NCI-H510A treated with DMSO at 0.1 percent for 48 hours (cell line): ENCODE measurements at places on chromosomes 7 and 10.

- DNase-seq: no peak
Observed at GRCh38 chr7:29975561-29975960, 14.0 kb downstream of the SCRN1 start.

DNA sequence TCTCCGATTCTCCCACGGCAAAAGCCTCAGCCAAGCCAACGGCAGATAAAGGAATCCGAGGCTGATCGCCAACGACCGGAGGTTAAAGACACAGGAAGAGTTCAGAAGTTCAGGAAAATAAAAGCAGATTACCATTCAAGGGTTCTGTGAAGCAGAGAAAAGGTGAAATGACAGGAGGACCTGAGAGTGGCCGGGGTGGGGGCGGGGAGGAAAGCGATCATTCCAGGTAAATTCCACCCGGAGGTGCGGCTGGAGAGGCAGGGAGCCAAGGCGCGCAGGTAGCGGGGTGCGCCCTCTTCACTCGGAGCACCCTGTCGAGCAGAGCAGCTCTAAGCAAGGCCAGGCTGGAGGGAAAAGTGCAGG, 35.3 kb upstream of the SEPHS1 start:
- DNase-seq: no peak

GRCh38 chr10:7563770-7564169, 103.0 kb downstream of the ITIH5 start:
- DNase-seq: no peak

- no peak for DNase-seq
Observed at GRCh38 chr10:124688386-124688785, 55.8 kb downstream of the FAM53B start.

GRCh38 chr7:2572101-2572842, 13.5 kb downstream of the IQCE start:
- DNase-seq: no peak

GRCh38 chr7:150903606-150904005, 51.3 kb downstream of the AOC1 start:
- no peak for DNase-seq

- no peak for DNase-seq
Observed at GRCh38 chr7:66239467-66239856, 34.3 kb downstream of the TPST1 start.

DNA sequence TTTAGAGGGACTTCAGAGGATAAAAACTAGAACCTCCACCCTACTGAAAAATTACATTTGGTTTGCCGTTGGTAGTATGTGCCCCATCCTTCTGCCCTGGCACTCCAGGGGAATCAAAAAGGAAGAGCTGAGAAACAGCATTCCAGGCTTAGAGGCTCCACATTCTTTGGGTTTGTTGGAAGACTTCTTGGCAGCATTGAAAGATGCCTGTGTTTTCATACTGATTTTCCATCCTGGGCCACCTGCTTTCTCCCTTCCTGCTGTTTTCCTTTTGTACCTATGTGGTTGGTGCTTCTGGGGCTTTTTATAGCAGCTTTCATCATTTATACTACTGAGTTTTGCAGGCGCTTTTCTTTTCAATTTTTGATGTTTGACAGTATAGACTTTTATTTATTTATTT, 61.7 kb downstream of the AUTS2 start:
- no peak for DNase-seq

- no peak for DNase-seq
Observed at GRCh38 chr7:128928159-128928813, 9.4 kb upstream of the IRF5 start.

GRCh38 chr7:106914018-106914607, 49.0 kb downstream of the PIK3CG start:
- DNase-seq: no peak

- no peak for DNase-seq
Observed at GRCh38 chr7:6155596-6155995, 116.8 kb downstream of the CYTH3 start.

DNA sequence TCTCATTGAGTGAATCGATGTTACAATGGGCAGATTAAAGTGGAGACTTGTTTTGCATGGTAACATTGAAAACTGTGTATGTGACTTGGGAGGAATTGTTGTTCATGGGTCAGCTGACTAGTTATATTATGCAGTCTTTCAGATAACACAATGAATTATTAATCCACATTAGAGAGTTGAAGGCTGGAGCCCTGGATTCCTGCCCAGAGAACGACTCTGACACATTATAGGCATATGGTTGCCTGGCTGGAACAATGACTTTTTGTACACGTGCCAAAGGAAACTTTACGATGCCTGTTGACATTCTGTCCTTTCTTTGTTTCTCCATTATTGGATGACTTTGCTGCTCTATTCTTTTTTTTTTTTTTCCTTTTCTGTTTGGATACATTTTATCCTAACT, 52.3 kb upstream of the TMEM229A start:
- no peak for DNase-seq

DNA sequence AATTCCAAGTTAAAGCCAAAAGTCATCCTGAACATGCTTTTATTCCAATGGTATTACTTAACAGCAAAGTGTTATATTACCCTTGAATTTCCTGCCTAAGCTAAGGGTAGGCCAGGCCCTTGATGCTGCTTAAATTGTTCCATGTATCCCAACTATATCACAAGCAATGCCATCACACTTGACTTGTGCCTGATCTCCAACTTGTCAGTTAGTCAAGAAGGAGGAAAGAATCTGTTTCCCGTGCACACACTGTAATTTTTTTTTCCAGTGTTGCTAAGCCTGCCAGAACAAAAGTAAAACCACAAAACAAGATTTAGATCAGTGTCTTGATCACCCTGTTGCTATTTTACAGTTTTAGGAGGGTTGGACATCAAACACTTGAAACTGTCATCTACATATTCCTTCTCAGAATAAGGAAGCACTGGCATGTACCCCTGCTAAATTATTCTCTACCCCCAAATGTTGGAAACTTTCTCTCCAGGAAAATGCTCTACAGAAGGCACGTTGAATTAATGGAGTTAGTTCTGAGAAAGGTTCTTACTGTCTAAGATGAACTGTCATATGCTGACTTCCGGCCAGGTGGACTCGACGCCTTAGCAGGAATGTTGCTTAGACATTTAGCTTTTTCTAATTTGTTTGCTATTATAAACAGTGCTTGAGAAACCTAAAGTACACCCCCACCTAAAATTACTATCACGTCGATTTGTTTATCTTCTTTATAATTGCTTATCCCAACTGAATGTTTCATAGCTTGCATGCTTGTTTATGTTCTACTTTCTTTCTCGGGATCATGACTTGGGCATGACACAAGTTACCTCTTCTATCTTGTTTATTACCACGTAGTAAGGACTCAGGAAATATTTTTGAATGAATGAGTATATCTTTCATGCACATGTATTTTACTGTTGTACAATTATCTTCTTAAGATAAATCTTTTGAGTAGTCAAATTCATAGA, 105.5 kb upstream of the ZNF438 start:
- no peak for DNase-seq

DNA sequence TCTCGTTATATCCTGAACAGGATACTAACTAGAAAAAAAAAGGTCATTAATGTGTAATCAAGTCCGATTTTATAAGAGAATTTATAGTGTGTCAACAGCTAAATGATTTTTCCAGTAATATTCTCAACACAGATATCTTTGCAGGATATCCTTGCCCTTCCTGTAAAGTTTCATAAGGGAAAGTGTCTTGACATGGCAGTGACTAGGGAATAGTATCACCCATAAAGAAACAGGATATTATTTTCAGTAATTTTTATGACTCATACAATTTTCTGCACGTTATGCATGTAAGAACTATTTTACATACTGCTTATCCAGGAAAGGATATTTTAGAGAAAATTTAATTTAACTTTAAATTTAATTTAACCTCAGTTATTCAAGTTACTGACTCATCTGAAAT, 19.5 kb upstream of the PNLIP start:
- DNase-seq: no peak

DNA sequence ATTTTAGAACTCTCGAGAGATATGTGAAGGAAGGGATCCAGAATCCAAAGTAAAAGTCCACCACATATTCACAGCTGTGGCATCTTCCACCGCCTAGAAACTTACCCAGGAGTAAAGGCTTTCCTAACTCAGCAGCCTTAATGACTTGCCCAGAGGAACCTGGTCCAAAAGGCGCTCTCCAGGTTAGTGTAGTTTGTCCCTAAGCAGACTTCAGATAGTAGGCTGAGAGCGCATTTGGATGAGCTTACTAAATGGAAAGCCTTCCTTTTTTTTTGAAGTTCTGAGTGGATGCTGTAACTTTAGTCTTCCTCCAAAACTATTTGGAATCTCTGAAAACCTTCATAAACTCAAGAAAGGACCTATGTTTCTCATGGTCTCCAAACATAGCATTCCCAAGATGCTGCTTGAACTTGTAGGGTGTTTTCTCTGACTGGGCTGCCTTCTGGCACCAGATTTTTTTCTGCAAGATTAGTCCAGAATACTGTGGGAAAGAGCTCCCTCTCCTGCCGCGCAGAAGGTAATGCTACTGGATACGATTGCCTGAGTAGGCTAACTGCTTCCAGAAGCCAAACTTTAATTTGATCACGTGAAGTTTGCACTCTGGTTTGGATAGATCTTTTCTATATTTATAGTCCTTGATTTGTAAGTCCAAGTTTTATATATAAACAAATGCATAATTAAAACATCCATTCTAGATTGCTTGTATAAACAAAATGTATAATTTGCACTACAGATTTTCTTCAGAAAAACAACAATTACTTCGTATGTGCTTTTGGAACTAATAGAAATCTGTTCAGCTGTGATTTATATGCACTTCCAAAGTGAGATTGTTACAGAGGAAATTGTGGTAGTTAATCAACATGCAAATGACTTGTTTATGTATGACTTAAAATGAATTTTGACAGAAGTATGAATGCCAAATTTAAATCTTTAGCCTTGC, 19.6 kb upstream of the GPR37 start:
- peak; percentile 66 for DNase-seq

DNA sequence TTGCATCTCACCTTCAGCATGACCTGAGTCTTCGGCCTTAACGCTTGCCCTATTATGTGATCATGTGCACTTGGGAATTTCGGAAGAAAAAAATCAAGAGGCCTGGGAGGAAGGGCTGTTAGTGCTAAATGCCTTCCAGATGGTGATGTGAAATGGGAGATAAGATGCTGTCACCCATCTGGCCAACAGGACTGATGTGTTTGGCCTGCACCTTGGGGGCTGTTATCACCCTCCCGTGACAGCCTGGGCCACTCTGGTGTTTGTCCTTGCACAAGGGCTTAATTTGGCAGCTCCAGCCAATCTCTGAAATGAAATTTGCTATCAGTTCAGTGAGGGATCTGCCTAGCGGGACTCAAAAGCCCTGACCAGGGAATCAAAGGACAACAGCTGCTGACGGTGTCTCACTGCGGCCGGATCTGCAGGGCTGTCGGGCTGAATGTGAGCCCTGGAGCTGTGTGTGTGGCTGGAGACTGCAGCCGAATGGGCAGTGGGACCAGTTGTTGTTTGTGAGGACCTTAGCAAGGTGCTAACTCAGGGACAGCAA, 131.4 kb upstream of the BTBD16 start:
- DNase-seq: no peak

DNA sequence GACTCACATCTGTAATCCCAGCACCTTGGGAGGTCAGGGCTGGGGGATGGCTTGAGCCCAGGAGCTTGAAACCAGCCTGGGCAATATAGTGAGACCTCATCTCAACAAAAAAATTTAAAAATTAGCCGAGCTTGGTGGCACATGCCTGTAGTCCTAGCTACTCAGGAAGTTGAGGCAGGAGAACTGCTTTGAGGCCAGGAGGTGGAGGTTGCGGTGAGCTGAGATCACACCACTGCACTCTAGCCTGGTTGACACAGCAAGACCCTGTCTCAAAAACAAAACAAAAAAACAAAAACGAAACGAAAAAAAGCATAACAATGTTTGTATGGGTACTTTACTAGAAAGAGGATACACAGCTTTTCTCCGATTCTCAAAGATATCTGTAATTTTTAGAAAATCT, 31.8 kb downstream of the WNT16 start:
- DNase-seq: no peak

- no peak for DNase-seq
Observed at GRCh38 chr7:142629588-142630260, 119.5 kb upstream of the PRSS1 start.

GRCh38 chr7:55483046-55483445, 89.3 kb downstream of the VOPP1 start:
- no peak for DNase-seq

- DNase-seq: peak; percentile 15
Observed at GRCh38 chr7:68423356-68423755, 1174.9 kb upstream of the AUTS2 start.

- no peak for DNase-seq
Observed at GRCh38 chr10:7046615-7047014, 364.2 kb downstream of the SFMBT2 start.

GRCh38 chr7:108000875-108001763, 1.8 kb downstream of the LAMB1 start:
- no peak for DNase-seq

- DNase-seq: no peak
Observed at GRCh38 chr7:78576236-78576635, 777.7 kb downstream of the PHTF2 start.

DNA sequence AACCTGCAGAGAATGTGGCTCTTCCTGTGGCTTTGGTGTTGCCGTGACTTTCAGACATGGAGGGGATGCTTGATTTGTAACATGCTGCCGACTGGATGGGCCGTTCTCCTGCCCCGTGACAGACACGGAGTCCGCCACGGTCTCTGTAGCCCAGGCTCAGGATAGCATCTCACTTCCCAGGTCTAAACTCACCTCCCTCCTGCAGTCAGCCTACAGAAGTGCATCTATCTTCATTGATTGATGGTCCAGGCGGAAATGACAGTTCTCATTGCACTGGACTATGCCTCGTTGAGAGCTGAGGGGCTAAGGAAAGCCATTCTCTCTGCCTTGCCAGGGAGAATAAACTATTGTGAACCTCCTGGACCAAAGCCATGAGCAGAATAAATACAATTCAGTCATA, 77.5 kb downstream of the CHN2 start:
- DNase-seq: no peak

DNA sequence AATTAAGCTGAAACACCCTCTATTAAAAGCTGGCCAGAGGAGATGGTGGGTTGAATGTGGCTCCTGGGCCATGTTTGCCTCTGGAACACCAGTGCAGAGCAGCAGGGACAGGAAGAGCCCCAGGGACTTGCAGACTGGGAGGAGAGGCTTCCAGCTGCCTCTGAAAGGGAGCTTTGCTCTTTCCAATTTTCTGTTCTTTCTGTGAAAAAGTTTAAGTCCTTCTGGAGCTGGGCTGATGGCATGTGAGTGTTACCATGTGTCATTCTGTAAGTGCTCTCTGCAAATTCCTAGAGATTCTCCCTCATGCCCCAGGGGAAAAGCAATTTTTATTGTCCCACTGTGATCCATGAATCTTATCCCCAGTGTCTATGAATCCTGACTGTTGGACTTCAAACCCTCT, 112.8 kb upstream of the LANCL2 start:
- DNase-seq: no peak

DNA sequence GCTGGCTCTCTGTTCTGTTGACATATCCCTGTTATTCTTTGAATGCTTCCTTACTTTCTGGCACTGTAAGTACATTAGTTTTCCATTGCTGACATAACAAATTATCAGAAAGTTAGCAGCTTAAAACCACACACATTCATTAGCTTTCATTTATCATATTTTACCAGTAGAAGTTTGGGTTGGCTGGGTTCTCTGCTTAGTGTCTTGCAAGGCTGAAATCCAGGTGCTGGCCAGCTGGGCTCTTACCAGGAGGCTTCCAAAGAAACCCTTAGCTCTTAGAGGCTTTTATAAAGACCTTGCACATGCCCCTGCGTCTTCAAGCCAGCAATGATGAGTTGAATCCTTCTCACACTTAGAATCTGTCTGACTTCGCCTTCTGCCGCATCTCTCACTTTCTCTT, 160.6 kb downstream of the MLLT10 start:
- no peak for DNase-seq

- no peak for DNase-seq
Observed at GRCh38 chr7:149191851-149192250, 3.5 kb upstream of the ZNF282 start.

GRCh38 chr10:132783940-132784865, 1.7 kb downstream of the NKX6-2 start:
- DNase-seq: no peak
